HepG2 (cell line): ENCODE measurements at places on chromosomes 2 and 18. TPM values are rescaled to one million over a fixed set of nuclear protein-coding genes. Genes with fewer than 3 reads are reported as not detected.
A peak's percentile ranks its signal among the peaks of the same experiment; 100 is the strongest.

The HRH4 gene
- not detected in 2 replicates for total RNA-seq

The APLF gene
- total RNA-seq, result 2.0 and 2.2 TPM in 2 replicates

DNA sequence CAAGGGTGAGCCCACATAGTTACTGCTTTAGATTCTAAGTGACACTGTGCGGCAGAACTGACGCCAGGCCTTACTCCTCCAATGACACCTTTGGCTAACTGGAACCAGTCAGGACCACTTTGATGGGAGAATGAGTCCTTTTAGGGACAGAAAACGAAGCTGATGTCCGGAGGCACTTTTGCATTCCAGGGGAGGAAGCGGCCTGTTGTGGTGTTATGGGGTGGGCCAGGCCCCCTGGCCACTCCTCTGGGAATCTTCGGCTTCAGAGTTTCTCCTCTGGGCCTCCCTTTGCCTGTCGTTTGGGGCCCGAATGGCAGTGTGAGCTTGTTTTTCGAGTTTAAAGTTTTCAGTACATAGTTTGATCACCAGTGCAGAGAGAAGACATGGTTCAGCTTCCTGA, 65.9 kb downstream of the MBP start:
- DNase-seq, result no peak

DNA sequence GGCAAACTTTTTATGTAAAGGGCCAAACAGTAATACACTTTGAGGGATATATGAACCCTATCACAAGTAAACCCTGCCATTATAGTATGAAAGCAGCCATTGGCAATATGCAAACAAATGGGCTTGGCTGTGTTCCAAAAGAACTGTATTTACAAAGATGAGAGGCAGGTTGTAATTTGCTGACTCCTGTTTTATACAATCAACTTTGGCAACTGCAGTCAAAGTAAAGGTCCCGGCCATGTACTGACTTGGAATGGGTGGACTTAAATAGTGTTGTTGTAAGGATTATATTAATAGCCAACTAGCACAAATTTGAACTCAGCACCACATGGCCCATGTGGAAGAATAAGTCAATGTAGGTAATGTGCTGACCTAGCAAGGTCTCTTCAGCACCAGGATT, 223.4 kb downstream of the WDPCP start:
- DNase-seq, result peak; percentile 54

The DLGAP1 gene
- not detected in 2 replicates for total RNA-seq

GRCh38 chr2:3433776-3434400, 54.4 kb downstream of the TRAPPC12 start:
- DNase-seq, result no peak

The PRSS56 gene
- total RNA-seq, result not detected in 2 replicates

The CLASP1 gene
- 47.9 and 63.6 TPM in 2 replicates for total RNA-seq
